ENCODE measurements at places on chromosomes 4 and X.

DNA sequence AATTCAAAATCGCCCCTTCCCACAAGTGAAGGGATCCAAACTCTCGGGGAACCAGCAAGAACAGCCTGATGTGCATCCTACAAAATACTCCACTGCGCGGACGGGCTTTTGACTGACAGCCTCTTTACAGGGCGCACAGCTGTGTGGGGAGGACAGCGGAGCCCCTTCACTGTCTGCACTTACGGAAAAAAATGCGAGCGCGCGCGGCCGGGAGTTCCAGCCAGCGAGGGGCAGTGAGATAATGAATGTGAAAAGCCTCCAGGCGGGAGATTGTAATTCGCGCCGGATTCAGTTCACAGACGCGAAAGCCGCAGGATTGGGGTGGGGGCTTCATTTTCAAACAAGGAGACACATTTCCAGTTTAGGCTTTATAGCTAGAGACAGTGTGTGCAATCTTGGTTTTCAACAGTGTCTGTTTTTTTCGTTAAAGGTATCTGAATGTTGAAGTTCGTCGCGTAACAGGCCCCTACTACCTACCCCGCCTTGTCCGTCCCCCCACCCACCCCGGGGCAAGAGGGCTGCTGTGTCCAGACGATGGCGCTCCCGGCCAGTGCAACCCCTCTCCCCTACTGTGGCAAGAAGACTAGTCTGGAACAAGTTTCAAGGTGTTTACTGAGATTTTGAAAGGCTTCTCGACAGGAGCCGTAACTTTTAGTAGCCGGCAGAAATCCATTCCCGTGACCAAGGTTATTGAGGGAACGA is 1.7 kb upstream of the GPR50 start:
- no peak for DNase-seq

GRCh38 chr4:139282065-139282720 is 2.2 kb upstream of the MGARP start:
- DNase-seq, result no peak

- DNase-seq, result no peak
Measured at GRCh38 chrX:135264206-135264605, 12.3 kb downstream of the ETDA start.

DNA sequence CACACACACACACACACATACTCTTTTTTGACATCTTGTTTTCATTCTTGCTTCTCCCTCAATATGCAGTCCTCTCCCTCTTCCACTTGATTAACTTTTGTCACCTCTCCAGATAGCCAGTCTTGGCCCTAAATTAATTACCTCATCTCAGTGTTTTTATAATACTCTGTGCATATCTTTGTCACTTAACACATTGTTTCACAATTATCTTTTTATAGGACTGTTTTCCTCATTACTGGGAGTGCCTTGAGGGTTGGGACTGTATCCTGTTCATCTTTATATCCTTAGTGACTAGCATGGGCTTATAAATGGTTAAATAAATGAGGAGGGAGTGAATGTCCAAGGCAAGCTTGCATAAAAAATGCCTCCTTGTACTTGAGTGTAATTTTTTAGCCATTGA is 33.1 kb downstream of the SYNPO2 start:
- DNase-seq, result no peak

GRCh38 chr4:99759346-99759984 is 57.2 kb upstream of the DAPP1 start:
- DNase-seq, result no peak

- no peak for DNase-seq
Measured at GRCh38 chr4:127018381-127018780, 614.4 kb upstream of the INTU start.

DNA sequence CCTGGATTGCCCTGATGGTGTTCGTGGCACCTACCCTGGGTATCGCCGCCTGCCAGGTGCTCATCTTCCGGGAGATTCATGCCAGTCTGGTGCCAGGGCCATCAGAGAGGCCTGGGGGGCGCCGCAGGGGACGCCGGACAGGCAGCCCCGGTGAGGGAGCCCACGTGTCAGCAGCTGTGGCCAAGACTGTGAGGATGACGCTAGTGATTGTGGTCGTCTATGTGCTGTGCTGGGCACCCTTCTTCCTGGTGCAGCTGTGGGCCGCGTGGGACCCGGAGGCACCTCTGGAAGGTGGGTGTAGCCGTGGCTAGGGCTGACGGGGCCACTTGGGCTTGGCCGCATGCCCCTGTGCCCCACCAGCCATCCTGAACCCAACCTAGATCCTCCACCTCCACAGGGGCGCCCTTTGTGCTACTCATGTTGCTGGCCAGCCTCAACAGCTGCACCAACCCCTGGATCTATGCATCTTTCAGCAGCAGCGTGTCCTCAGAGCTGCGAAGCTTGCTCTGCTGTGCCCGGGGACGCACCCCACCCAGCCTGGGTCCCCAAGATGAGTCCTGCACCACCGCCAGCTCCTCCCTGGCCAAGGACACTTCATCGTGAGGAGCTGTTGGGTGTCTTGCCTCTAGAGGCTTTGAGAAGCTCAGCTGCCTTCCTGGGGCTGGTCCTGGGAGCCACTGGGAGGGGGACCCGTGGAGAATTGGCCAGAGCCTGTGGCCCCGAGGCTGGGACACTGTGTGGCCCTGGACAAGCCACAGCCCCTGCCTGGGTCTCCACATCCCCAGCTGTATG is 1.8 kb downstream of the AVPR2 start:
- no peak for DNase-seq

DNA sequence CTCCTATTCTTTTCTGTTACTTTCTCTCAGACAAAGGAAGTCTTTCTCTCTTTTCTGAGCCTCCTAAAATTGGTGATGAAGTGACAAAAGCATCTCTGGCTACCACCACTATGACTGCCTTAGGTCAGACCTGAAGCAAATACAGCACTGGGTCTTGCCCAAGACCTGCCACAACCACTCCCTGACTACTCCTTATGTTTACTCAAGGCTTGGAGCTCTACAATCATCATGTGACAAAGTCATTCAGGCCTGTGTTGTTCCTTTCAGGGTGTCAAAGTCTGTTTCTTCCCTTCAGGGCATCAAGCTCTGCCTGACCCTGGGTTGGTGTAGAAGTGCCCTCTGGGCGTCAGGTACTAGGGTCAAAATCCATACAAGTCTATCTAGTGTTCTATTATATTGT is 419.2 kb upstream of the CT83 start:
- no peak for DNase-seq

DNA sequence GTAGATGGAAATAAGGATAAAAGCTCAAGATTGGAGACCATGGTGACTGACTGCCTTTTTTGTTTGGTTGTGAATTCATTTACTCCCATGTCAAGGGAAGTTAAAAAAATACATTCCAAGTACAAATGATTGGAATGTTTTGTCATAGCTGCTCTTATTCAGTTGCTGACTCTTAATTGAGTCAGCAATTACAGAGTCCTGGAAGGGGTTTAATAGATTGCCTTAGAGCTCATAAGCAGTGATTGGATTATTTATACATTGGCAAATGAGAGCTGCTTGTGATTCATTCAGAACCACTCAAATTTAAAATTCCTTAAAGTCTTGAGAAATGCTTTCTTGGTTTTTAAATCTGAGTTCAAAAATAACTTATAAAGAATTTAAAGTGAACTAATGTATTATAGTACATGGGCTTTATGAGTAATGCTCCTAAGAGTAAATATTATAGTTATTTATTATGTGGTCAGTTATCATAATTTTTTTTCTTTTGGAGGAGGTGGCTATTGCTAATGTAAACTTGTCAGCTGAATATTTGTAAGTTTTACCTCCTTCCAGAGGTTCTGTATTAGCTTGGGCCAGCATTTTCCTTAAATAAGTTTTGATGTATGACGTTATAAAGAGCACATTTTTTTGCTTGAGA is 13.6 kb downstream of the JADE1 start:
- peak; percentile 48 for DNase-seq

- no peak for DNase-seq
Measured at GRCh38 chrX:72366178-72366577, 60.5 kb upstream of the CITED1 start.

GRCh38 chr4:146592019-146592418 is 46.7 kb upstream of the POU4F2 start:
- no peak for DNase-seq

GRCh38 chrX:129706400-129707072 is 32.2 kb upstream of the XPNPEP2 start:
- no peak for DNase-seq
